Stimulated activated naive B cell treated with anti-CD40 and anti-IgM and Interleukin-4, amounts not matched to agents 10 μg/mL and 1 μg/mL and 100 μg/mL, for 72 hours (primary cell): ENCODE measurements at places on chromosomes 3 and 15.
A peak's percentile ranks its signal among the peaks of the same experiment; 100 is the strongest.

DNA sequence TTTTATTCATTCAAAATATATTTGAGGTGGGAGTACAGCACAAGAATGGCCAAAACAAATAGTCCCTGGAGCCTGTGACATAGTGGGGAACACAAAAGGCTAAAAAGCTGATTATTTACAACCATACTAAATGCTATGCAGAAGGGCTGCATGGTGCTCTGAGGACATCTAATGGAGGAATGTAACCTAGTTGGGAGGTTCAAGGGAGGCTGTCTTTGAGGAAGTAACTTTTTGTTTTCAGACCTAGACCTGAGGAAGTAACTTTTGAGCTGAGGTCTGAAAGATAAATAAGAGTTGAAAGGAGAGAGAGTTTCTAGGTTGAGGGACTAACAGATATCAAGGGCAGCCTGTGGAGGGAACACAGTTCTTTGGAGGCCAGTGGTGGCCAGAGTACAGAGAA, 34.8 kb upstream of the RASA2 start:
- H3K27me3 ChIP-seq, result no peaks in the 10 kb centered on the region
- H3K27ac ChIP-seq, result no peak overlapping the region
- no peak overlapping the region for H3K4me3 ChIP-seq
- peaks cover 4% of the 10 kb centered on the region for H3K36me3 ChIP-seq
- peaks cover 9% of the 10 kb centered on the region for H3K4me1 ChIP-seq

DNA sequence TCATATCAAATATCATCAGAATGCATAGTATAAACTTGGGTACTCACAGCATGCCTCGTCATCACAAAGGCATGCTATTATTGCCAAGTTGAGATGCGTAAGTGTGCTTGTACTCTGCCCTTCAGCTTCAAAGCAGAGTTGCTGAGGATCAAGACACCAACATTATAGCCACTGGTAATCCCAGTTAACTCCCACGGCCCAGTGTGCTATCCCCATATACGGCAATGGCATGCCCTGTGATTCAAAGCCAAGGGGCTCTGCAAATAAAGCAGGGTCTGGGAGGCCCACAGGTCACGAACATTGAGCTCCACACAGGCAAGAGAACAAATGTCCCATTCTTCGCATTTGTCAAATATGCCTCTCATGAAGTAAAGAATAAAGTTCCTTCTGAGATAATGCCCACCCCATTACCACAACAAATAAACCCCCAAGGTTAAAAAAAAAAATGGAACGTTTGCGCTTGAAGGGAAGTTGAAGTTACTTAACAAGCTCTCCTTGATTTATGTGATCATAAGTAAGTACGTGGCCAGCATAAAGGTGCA, 298.1 kb upstream of the NECTIN3 start:
- no peaks in the 10 kb centered on the region for H3K36me3 ChIP-seq
- no peak overlapping the region for H3K4me3 ChIP-seq
- H3K27me3 ChIP-seq, result no peaks in the 10 kb centered on the region
- no peak for DNase-seq

GRCh38 chr3:39568508-39568907, 101.0 kb downstream of the MOBP start:
- no peak overlapping the region for H3K27ac ChIP-seq
- no peak overlapping the region for H3K4me3 ChIP-seq
- no peaks in the 10 kb centered on the region for H3K36me3 ChIP-seq
- H3K27me3 ChIP-seq, result no peaks in the 10 kb centered on the region
- no peaks in the 10 kb centered on the region for H3K4me1 ChIP-seq
- DNase-seq, result no peak

DNA sequence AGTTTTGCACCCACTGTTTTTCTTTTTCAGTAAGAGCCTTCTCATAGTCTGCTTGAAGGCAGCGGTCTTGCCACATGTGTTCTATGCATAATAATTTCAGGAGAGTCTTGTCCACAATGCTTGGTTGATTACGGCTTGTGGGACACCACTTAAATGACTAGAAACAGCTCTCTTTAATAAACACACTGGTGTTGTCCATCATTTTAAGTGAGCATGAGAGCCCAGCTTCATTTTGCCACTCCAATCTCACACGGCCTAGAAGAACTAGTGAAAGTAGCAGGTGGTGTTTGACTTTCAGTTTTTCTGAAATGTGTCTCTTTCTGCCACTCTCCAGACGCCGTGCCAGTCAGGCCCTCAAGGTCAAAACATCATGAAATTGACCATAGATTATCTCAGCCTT, 292.1 kb downstream of the LPP start:
- H3K27ac ChIP-seq, result peak overlapping the region; percentile 97
- H3K27me3 ChIP-seq, result no peaks in the 10 kb centered on the region
- H3K4me3 ChIP-seq, result peak overlapping the region; percentile 72
- H3K4me1 ChIP-seq, result peaks cover 71% of the 10 kb centered on the region
- peaks cover 41% of the 10 kb centered on the region for H3K36me3 ChIP-seq

DNA sequence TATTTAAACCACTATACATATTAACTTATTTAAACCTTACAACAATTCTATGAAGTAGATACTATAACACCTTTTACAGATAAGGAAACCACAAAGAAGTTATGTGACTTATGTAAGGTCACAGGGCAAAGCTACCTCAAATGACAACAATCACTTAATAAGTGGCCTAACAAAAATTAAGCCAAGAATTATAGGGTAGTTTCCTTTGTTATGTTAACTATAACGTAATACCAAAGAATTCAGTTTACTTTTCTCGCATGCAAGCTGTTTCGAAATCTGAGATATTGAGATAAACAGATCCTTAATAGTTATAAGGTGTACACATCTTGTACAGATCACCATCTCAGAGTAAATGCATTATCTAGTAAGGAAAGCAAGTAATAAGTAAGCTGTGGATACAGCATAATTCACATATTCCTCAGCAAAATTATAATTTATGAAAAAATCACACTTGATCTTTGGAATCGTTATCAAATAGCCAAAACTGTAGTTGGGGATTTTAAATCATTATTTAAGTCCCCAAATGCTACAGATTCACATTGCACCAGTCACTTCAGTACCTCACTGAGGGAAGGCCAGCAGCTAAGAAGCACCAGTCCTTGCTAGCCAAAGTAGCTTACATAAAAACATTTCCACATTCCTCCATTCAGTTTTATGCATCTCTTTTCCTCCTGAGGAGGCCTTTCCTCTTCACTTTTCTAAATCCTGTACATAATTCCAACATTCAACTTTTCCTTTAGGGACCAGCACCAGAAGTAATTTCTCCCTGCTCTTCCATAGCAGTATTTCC, 226.8 kb downstream of the TBC1D5 start:
- H3K27ac ChIP-seq, result no peak overlapping the region
- no peak overlapping the region for H3K4me3 ChIP-seq
- no peaks in the 10 kb centered on the region for H3K27me3 ChIP-seq
- peaks cover 14% of the 10 kb centered on the region for H3K4me1 ChIP-seq
- no peak for DNase-seq

GRCh38 chr3:24315971-24316370, 178.7 kb downstream of the THRB start:
- H3K27me3 ChIP-seq, result no peaks in the 10 kb centered on the region
- peaks cover 2% of the 10 kb centered on the region for H3K4me1 ChIP-seq
- DNase-seq, result no peak
- H3K4me3 ChIP-seq, result no peak overlapping the region
- H3K36me3 ChIP-seq, result peaks cover 10% of the 10 kb centered on the region
- H3K27ac ChIP-seq, result no peak overlapping the region

DNA sequence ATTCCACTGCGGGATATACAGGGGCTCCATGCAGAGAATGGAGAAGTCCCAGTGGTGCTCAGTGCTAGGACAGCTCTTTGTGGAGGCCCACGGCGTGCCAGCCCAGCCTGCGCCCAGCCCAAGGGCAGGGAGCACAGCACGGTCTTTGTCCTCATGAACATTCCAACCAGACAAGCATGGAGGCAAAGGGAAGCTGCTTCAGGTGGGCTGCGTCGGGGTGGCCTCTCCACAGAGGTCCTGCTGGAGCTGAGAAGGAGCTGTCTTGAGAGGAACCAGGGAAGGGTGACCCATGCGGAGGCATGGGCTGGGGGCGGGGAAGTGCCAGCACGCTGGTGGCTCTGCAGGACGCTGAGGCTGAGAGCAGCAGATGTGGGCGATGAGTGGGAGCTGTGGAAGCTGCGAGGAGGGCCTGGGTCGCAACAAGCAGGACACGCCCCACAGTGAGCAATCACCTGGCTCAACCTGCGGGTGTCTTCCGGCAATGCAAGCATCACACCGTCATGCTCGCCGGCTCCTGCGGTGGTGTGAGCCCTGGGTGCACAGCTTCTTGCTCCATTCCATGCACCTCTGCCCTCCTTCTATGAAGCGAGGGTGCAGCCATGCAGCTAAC, 14.0 kb upstream of the KLF15 start:
- H3K27ac ChIP-seq, result no peak overlapping the region
- H3K27me3 ChIP-seq, result no peaks in the 10 kb centered on the region
- DNase-seq, result no peak
- no peaks in the 10 kb centered on the region for H3K4me1 ChIP-seq

DNA sequence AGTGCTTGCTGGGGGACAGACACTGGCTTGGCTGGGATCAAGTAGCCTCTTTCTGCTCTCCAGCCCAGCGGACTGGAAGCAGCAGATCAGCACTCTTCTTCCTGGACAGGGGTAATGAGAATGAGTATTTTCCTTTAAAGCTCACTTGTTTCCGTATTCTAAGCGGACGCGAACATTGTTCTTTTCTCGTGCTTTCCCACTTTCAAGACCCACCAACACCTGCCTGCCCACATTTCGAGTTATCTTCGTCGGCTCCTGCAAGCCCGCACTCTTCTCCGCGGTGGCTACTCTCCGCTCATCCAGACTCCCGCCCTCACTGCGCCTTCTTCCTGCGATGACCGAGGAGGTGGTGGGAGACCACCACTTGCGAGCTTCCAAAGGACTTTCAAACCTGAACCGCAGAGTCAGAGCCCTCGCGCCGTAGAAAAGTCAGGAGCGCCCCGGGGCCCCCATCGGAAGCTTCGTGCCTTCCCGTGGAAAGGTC, 1.6 kb upstream of the PPM1L start:
- H3K4me3 ChIP-seq, result peak overlapping the region; percentile 95
- peaks cover 17% of the 10 kb centered on the region for H3K4me1 ChIP-seq
- H3K36me3 ChIP-seq, result no peaks in the 10 kb centered on the region
- peaks cover 19% of the 10 kb centered on the region for H3K27me3 ChIP-seq

DNA sequence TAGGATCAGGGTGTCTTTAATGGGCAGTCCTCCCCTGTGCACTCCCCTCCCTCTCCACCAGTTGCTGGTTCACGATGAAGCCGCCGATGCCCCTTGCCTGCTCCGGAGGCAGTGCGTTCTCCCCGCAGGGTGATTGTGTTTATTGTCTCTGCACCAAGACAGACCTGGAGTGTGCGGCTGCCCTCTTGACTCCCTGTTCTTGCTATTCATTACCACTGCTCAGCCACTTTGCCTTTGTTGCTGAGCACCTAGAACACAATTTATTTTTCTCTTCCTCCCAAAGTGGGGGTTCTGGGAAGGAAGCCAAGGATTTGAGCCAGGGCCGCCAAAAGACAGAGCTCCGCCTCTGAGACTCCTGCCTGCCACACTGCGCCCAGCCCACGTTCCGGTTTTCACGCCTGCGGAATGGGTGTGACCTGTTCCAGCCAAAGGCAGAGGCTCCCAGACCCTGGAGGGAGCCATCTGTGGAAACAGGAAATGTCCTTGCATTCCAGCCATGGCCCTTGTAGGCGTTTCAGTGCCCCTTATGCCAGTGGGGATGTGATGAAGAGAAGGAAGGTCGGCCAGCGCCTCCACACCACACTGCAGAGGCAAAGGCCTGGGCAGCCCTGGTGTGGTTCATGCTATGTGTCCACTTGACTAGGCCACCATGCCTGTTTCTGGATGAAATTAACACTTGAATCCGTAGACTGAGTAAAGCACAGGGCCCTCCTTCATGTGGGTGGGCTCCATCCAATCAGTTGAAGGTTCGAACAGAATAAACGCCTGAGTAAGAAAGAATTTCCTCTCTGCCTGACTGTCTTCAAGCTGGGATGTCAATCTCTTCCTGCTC, 85.8 kb downstream of the HMG20A start:
- no peak overlapping the region for H3K4me3 ChIP-seq
- no peak overlapping the region for H3K27ac ChIP-seq
